Left ventricle myocardium inferior (tissue), 1 donor: ENCODE measurements at places on chromosomes 4 and X. TPM values are rescaled to one million over a fixed set of nuclear protein-coding genes. Genes with fewer than 3 reads are reported as not detected.

GRCh38 chr4:44583393-44583792 is 68.0 kb downstream of the YIPF7 start:
- H3K36me3 ChIP-seq = no peaks in the 10 kb centered on the region
- no peaks in the 10 kb centered on the region for H3K27me3 ChIP-seq
- no peak for DNase-seq
- no peak overlapping the region for H3K27ac ChIP-seq
- H3K4me3 ChIP-seq = no peak overlapping the region

- H3K4me3 ChIP-seq = no peak overlapping the region
- H3K27me3 ChIP-seq = no peaks in the 10 kb centered on the region
- no peak overlapping the region for H3K27ac ChIP-seq
- no peaks in the 10 kb centered on the region for H3K4me1 ChIP-seq
- H3K36me3 ChIP-seq = no peaks in the 10 kb centered on the region
These were observed 265.3 kb upstream of the GK2 start for GRCh38 chr4:79673377-79673776.

RTL5 gene
- 2.6 TPM for total RNA-seq

DNA sequence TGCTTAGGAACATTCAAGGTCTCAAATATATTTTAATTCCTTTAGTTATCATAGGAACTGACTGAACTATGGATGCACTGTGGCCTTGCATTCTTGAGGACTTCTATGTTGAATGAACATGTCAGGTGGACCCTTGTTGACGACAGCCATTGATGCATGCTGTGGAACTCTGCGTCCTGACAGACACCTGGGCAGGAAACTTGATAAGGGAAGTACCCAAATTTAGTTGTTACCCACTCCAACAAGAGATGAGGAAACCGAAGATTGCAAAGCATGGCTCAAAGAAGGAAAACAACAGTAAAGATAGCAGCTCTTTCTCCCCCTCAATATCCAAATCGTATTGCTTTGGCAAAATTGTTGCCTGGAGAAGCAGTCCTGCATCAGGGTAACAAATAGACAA is 540.0 kb upstream of the NR3C2 start:
- H3K36me3 ChIP-seq = no peaks in the 10 kb centered on the region
- no peak overlapping the region for H3K4me3 ChIP-seq
- no peak overlapping the region for H3K27ac ChIP-seq
- peaks cover 9% of the 10 kb centered on the region for H3K4me1 ChIP-seq

TRIM60 gene
- not detected for total RNA-seq

DNA sequence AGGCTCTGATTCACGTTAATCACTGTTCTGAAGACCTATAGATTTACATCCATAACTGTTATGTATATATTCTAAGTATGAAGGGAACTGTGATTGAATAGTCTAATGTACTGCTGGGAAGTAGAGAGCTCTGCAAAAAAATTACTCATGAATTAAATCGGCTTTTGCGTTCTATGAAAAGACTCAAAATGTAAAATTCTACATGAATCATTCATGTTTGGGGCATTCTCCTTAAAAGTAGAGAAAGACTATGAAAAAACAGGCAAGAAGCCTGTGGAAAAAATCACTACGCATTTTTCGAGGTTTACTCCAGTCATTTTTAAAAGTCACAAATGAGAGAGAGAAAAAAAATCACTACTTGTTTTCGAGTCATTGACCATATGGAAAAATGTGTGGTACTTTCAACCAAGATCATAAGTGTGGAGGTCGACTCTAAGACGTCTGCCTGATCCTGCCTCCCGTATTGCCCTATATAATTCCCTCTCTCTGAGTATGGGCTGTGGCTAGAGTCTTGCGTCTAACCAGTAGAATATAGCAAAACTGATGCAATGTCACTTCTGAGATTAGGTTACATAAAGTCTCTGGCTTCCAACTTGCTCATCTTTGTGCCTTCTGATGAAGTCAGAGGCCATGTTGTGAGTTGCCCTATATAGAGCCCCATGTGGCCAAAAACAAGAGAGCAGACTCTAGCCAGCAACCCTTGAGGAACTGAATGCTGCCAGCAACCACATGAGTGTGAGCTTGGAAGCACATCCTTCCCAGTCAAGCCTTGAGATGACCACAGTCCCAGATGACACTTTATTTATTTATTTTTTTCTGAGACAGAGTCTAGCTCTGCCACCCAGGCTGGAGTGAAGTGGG is 32.1 kb upstream of the VEGFD start:
- H3K27ac ChIP-seq = no peak overlapping the region
- H3K4me1 ChIP-seq = no peaks in the 10 kb centered on the region
- no peak overlapping the region for H3K4me3 ChIP-seq
- no peaks in the 10 kb centered on the region for H3K27me3 ChIP-seq
- no peak for DNase-seq
- H3K36me3 ChIP-seq = peaks cover 4% of the 10 kb centered on the region

SLC6A14 gene
- total RNA-seq = not detected

DNA sequence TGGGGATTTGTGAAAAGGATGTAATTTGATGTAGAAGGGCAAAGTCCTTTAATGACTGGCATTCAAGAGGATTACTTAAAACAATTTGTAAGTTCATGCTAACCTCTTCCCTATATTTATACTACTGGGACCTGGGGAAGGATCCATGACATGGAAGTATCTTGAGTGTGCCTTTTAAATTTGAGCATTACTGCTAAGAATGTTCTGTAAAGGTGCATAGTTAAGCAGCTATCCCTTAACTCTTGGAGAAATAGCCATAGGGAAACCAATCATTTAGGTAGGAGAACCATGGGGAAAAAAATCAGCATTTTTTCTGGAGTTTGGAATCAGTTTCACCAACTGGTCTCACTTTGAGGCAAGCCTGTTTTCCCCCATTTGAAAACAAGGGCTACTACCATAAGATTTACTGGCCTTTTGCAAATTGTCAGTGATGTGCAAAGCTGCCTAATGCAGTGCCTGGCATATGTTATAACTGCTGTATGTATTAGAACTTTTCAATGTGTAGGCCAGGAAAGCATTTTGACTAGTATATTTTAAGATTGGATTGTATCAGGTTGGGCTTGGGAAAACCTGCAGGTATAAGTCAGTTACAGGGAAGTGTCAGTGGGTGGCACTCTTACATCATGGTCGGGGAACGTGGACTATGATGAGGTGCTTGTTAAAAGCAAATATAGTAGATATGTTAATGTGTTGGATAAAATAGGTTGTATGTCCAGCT is 72.1 kb downstream of the PRSS12 start:
- H3K27ac ChIP-seq = no peak overlapping the region
- peak overlapping the region; percentile 74 for H3K4me3 ChIP-seq
- no peaks in the 10 kb centered on the region for H3K36me3 ChIP-seq
- no peak for DNase-seq
- H3K4me1 ChIP-seq = peaks cover 47% of the 10 kb centered on the region

- no peaks in the 10 kb centered on the region for H3K36me3 ChIP-seq
- H3K27me3 ChIP-seq = no peaks in the 10 kb centered on the region
- no peak overlapping the region for H3K27ac ChIP-seq
- no peak overlapping the region for H3K4me3 ChIP-seq
- H3K4me1 ChIP-seq = no peaks in the 10 kb centered on the region
- no peak for DNase-seq
These were observed 131.2 kb downstream of the IL1RAPL1 start for GRCh38 chrX:28718450-28718849.
